ENCODE measurements at places on chromosomes 1 and 21.

DNA sequence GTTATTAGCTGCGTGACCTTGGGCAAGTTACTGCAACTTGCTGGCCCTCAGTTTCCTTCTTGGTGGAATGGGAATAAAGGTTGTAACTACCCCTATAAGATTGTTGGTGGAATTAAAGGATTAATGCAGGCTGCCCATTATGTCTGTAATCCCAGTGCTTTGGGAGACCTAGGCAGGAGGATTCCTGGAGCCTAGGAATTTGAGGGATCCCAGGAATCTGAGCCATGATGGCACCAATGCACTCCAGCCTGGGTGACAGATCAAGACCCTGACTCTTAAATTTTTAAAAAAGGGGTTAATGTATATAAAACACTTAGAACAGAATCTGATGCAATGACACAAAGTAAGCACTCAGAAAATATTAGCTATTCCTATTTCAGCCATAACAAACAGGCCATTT, 67.3 kb downstream of the PTGER3 start:
- no peak for DNase-seq
- H3K36me3 ChIP-seq, result no peaks in the 10 kb centered on the region
- H3K4me3 ChIP-seq, result no peak overlapping the region
- H3K27ac ChIP-seq, result no peak overlapping the region

- no peak for DNase-seq
- H3K36me3 ChIP-seq, result no peaks in the 10 kb centered on the region
- H3K27ac ChIP-seq, result no peak overlapping the region
Observed at GRCh38 chr1:234661317-234661928, 51.4 kb upstream of the IRF2BP2 start.

- H3K27ac ChIP-seq, result no peak overlapping the region
- no peaks in the 10 kb centered on the region for H3K36me3 ChIP-seq
- peaks cover 21% of the 10 kb centered on the region for H3K27me3 ChIP-seq
- no peak for DNase-seq
- H3K4me3 ChIP-seq, result no peak overlapping the region
Observed at GRCh38 chr1:165439330-165439729, 5.6 kb downstream of the RXRG start.

- peak overlapping the region; percentile 86 for H3K4me3 ChIP-seq
- no peaks in the 10 kb centered on the region for H3K27me3 ChIP-seq
- H3K36me3 ChIP-seq, result peaks cover 47% of the 10 kb centered on the region
- peaks cover 53% of the 10 kb centered on the region for H3K4me1 ChIP-seq
Observed at GRCh38 chr1:151165281-151165737, 393 bp downstream of the LYSMD1 start.

- H3K4me3 ChIP-seq, result no peak overlapping the region
- DNase-seq, result no peak
Observed at GRCh38 chr1:30750731-30751291, 6.8 kb downstream of the LAPTM5 start.

DNA sequence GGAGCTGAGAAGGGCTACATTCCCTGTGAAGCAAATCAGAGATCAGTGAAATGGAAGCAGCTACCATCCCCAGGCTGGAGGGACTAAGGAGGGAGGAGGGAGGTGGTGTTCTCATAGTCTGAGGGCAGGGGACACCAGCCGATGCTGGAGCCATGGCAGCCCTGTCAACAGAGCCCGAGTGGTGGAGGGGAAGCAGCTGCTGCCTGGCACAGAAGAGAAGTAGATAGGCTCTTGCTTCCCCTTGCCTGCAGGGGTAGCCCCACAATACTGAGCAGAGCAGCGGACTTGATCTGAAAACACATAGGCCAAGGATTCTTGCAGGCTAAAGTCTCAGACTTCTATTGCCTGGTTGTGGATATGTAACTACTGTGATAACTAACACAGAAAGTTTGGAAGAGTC, 255.1 kb downstream of the FGGY start:
- H3K27ac ChIP-seq, result no peak overlapping the region
- no peak for DNase-seq
- H3K4me3 ChIP-seq, result no peak overlapping the region
- H3K4me1 ChIP-seq, result peaks cover 3% of the 10 kb centered on the region
- H3K27me3 ChIP-seq, result no peaks in the 10 kb centered on the region
- peaks cover 8% of the 10 kb centered on the region for H3K36me3 ChIP-seq

- H3K27ac ChIP-seq, result no peak overlapping the region
- H3K4me3 ChIP-seq, result no peak overlapping the region
- no peak for DNase-seq
- H3K27me3 ChIP-seq, result peaks cover 75% of the 10 kb centered on the region
- no peaks in the 10 kb centered on the region for H3K4me1 ChIP-seq
Observed at GRCh38 chr1:37423810-37424209, 50.6 kb upstream of the ZC3H12A start.

GRCh38 chr1:94597701-94598100, 56.1 kb upstream of the F3 start:
- no peak overlapping the region for H3K27ac ChIP-seq
- DNase-seq, result no peak
- H3K4me3 ChIP-seq, result no peak overlapping the region
- no peaks in the 10 kb centered on the region for H3K27me3 ChIP-seq

- peaks cover 4% of the 10 kb centered on the region for H3K27me3 ChIP-seq
- H3K27ac ChIP-seq, result peak overlapping the region; percentile 74
- peaks cover 19% of the 10 kb centered on the region for H3K4me1 ChIP-seq
- H3K4me3 ChIP-seq, result peak overlapping the region; percentile 17
- no peaks in the 10 kb centered on the region for H3K36me3 ChIP-seq
- DNase-seq, result no peak
Observed at GRCh38 chr1:117695796-117696490, 90.1 kb downstream of the TENT5C start.

GRCh38 chr1:25971066-25971810, 26.6 kb downstream of the PAFAH2 start:
- peaks cover 98% of the 10 kb centered on the region for H3K36me3 ChIP-seq
- H3K4me1 ChIP-seq, result peaks cover 3% of the 10 kb centered on the region
- DNase-seq, result no peak
- H3K27me3 ChIP-seq, result no peaks in the 10 kb centered on the region
- H3K27ac ChIP-seq, result no peak overlapping the region
- no peak overlapping the region for H3K4me3 ChIP-seq

GRCh38 chr1:63888984-63889383, 115.2 kb downstream of the ROR1 start:
- no peak for DNase-seq
- H3K27ac ChIP-seq, result no peak overlapping the region
- no peaks in the 10 kb centered on the region for H3K36me3 ChIP-seq
- H3K4me3 ChIP-seq, result no peak overlapping the region
- H3K4me1 ChIP-seq, result peaks cover 25% of the 10 kb centered on the region

Data from left ventricle myocardium inferior (tissue), 1 donor.